ENCODE measurements at places on chromosomes 13 and 19. TPM values are rescaled to one million over a fixed set of nuclear protein-coding genes. Genes with fewer than 3 reads are reported as not detected.

Gene C19orf33
- polyA plus RNA-seq: 7.9 TPM

- DNase-seq: peak; percentile 57
These were observed 2.0 kb downstream of the PALM start for GRCh38 chr19:710767-711166.

DNA sequence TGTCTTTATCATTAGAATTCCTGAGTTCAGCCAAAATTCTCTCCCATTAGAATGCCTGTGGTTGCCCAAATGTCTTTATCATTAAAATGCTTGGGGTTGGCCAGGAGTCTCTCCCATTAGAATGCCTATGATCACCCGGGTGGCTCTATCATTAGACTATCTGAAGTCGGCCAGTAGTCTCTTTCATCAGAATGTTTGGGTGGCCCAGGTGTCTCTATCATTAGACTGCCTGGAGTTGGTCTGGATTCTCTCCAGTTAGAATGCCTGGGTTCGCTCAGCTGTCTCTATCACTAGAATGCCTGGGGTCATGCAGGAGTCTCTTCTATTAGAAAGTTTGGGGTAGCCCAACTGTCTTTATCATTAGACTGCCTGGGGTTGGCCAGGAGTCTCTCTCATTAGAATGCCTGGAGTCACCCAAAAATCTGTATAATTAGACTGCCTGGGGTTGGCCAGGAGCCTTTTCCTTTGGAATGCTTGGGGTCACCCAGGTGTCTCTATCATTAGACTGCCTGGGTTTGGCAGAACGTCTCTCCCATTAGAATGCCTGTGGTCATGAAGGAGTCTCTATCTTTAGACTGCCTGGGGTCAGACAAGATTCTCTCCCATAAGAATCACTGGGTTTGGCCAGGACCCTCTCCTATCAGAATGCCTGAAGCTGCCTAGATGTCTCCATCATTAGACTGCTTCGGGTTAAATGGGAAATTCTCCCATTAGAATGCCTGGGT, 1478.3 kb downstream of the UQCRFS1 start:
- DNase-seq: no peak

DNA sequence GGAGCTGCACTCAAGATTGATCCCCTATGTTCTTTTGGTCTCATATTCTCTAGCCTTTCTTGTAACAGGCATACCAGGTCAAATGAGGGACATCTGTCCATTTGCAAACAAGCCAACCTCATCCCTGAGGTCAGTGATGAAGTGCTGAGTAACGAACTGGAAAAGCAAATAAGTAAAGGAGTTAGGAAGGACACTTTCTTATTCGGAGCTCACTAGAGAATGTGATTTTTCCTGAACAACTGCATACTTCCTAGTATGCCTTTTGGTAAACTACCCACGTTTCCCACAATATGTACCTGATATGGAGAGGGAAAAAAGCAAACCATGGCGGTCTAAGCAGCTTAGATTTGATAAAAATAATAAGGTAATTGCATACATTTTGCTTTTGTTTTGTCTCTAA, 91.0 kb upstream of the MYCBP2 start:
- DNase-seq: no peak

DNA sequence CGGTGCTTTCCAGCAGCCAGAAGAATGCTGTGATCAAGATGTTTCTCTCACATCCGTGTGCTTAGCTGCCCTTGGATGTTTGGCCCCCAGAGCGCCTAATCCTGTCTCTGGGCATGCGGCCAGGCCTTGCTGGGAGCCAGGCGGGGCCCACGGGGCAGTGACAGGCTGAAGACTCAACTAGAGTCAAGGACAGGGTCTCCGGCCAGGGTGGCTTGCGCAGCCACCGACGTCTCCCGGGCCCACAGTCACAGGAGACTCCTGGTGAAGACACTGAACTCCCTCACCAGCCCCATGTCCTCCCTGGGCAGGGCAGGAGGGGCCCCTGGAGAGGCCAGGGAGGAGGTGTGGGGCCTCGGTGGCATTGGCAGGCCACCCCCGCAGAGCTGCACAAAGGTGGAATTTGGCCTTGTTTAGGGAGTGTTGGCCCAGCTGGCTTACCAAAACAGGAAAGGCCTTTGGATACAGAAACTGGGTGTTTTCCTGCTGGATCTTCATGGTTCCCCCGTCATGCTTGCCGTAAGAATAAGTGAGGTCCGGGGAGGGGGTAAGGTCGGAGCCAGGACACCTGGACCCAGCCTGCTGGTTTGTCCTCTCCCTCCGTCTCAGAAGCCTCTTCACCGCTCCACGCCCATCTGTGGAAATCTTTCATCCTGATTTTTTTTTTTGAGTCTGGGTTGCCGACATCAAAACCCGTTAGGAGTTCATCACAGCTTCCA, 10.0 kb upstream of the NDUFS7 start:
- peak; percentile 95 for DNase-seq

DNA sequence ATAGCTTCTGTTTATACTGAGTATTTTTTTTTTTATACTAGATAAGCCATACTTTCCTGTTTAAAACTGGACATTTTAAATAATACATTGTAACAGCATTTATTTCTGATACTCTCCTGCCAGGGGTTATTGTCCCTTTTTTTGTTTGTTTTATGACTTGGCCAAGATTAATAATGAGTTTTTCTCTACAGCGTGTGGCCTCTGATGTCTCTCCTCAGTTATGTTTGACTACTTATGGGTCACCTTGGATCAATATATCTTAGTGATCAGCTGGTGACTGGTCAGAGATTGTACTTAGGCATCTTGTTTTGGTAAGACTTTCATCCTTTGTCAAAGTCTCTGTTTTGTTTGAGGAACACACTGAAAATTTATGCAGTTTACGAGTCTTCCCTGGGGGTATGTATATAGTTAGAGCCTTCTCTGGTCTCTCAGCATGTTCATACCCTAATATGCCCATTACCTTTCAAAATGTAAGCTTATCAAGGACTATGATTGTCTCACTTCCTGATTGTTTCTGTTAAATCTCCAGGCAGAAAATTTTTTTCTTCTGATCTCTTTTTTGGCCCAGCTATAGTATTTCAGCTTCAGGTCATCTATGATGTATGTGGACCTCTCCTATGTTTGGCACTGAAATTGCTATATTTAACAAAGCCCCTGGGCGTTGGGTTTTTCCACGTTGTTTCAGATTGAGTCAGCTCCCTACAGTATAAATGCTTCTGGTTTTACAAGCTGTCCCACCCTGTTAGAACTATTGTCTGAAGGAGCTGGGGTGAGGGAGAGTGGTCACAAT, 87.9 kb downstream of the URI1 start:
- no peak for DNase-seq

All from ovary (tissue), 10 donors.